Hematopoietic multipotent progenitor cell treated with erythropoietin and hydrocortisone succinate and interleukin-3 and kit ligand, for 6 days (in vitro differentiated cells): ENCODE measurements at places on chromosomes 1 and 21.

DNA sequence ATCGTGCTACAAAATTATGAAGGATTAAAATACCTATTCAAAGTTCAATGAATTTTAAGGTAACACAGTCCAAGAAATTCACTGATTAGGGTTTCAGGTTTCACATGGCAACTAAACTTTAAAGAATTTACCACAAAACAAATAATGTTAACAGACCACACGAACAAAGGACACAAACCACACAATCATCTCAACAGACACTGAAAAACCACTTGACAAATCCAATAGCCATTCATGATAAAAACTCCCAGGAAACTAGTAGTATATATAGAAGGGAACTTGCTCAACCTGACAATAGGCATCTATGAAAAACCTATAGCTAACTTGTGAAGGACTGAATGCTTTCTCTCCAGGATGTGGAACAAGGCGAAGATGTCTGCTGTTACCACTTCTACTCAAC, 21.1 kb upstream of the SH2D5 start:
- DNase-seq, result no peak

DNA sequence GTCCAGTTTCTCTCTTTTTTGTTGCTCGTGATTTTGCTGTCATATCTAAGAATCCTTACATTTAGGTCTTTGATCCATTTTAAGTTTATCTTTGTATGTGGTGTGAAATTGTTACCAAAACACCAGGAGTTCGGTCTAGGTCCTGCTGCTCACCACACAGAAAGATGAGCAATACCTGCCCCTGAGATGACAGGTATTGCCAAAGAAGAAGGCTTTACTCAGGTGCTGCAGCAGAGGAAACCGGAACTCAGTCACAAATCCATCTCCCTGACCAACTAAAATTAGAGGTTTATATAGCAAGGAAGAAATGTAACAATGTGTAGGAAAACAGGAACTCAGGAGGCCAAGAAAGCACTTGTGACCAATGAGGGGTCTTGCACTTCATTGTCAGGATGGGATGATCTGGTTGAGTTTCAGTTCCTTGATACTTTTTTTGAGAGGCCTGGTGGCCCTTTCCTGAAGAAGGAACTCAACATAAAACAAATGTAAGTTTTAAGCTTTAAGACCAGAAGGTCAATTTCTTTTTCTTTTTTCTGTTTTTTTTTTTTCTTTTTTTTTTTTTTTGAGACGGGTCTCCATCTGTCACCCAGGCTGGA, 16.5 kb upstream of the SETDB1 start:
- no peak for DNase-seq

DNA sequence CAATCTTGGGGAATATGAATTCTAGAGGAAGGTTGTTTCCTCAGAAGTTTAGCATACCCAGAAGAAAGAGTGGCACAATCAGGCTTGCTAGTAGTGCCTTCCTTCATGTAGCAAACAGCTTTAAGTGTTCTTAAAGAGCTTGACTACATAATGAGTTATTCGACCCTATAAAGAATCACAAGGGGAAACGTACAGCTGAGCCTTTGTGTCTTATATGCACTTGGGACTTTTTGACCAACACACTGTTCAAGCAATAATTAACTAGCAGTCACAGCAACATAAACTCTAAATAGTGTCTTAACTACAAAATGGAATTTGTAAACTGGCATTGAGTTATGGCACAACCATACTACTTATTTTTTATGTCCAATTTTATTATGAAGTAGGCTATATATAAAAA, 86.1 kb downstream of the TTLL7 start:
- DNase-seq, result no peak

GRCh38 chr1:94240822-94241221, 3.4 kb upstream of the ARHGAP29 start:
- peak; percentile 17 for DNase-seq

DNA sequence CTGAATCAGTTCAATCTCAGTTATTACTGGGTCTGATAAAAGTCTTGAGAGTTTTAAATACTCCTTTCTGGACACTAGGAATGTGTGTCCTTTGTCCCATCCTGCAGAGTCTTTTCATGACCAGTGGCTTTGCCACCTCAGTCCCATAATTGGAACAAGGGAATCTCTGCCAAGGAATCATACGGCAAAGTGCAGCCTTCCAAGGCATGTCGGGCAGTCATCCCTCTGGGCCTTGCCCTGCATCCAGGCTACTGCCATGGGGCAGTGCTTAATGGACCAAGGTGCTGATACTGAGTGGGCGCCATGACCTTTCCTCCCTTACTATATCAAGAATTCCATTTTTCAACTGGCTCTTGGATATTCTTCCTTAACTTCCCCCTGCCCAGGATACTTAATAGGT, 195.3 kb downstream of the ZC3H11B start:
- no peak for DNase-seq

DNA sequence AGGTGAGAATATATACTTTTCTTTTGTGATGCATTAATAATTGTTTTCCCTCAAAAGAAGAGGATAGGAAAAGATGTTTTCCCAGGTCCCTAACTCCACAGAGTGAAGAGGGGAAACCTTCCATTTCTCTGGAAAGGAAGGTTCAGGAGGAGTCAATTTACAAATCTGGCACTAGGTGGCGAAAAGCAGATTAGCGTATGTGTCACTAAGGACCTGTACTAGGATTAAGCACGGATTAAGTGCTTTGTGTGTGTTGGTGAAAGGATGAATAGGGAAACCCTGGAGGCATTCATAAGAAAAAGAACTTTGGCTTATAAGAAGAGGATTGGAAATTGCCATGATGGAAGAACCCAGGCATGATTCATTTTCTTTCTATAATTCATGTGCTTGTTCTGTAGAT, 410.1 kb upstream of the PLXNA2 start:
- peak; percentile 45 for DNase-seq

DNA sequence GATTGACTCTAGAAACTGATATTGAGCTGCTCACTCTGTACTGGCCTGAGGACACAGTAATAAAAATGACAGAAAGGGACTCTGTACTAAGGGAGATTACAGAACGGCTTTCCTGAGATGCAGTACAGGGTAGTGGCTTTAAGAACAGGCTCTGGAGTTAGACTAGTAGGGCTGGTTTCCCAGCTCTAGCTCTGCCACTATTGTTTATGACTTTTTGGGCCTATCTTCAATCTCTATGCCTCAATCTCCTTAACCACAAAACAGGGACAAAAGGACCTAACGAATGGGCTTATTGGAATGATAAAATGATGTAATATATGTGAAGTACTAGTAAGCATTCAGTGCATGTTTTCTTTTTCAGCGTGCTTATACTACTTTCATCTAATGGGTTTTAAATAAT, 1.4 kb downstream of the DEPDC1 start:
- DNase-seq, result peak; percentile 37

DNA sequence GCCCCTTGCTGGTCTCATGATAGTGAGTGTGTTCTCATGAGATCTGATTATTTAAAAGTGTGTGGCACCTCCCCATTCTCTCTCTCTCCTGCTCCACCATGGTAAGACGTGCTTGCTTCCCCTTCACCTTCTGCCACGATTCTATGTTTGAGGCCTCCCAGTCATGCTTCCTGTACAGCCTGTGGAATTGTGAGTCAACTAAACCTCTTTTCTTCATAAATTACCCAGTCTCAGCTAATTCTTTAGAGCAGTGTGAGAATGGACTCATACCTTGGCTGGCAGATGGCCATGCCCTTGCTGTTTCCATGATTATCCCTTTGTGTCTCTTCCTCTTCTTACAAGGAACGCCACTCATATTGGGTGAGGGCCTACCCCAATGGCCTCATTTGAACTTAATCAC, 40.3 kb downstream of the PSMG1 start:
- no peak for DNase-seq

- peak; percentile 63 for DNase-seq
These were observed at the start of gene KDM5B for GRCh38 chr1:202807926-202808757. TSS of gene KDM5B (minus strand) at chr1:202808421. CDS start at chr1:202808305, 116 bp downstream.

DNA sequence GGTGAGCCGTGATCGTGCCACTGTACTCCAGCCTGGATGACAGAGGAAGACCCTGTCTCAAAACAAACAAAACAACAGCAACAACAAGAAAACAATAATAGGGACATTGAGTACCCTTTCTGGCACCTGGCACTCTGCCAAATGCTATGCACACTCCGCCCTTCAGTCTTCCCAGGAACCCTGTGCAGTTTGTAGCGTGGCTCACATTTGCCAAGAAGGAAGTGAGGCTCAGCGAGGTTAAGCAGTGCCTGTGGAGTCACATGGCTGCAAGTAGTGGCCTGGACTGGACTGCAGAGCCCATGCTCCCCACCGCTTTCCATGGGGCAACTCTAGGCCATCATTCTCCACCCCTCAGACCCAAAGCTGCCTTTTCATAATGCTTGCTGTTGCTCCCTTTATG, 5.3 kb upstream of the EVA1B start:
- DNase-seq, result peak; percentile 69

DNA sequence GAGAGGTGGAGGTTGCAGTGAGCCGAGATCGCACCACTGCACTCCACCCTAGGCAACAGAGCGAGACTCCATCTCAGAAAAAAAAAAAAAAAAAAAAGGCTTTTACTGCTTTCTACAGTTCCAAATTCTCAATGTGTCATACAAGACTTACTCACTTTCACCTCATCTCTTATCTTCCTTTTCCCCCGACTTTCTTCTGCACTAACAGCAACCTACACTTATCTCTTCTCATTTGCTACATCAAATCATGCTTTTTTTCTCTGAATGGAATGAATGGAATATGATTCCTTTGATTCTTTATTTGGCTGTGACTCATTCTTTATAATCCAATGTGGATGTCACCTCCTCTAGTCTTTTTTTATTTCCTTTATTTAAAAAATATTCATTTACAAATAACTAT, 168.4 kb upstream of the DMRTA2 start:
- no peak for DNase-seq

DNA sequence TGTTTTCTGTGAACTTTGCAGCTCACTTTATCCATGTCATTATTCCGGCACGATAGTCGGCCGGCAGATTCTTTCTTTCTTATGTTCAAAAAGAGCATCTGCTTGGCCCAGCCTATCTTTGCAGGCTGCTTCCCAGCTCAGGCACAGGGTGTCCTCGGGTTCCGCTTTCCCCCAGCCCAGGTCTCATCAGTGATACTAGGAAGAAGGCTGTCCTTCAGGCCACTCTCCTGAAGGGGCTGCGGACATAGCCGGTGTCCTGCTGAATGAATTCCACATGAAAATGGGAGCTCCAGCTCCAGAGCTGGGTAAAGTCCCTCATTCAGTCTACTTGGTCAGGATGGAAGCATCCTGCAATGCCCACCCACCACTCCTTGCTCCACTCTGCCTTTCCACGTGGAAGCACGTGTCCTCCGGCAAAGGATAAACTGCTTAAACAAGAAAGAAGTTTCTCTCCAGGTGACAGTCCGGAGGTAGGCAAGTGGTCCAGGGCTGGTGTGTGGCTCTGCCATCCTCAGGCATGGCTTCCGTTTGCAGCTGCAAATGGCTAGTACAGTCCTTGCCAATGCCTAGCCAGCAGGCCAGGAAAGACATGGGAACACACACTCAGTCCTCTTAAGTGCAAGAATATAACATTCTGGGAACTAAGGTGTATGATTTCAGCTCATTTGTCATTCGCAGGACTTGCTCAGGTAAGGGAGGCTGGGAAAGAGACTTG, 161.0 kb downstream of the TRIM33 start:
- no peak for DNase-seq

DNA sequence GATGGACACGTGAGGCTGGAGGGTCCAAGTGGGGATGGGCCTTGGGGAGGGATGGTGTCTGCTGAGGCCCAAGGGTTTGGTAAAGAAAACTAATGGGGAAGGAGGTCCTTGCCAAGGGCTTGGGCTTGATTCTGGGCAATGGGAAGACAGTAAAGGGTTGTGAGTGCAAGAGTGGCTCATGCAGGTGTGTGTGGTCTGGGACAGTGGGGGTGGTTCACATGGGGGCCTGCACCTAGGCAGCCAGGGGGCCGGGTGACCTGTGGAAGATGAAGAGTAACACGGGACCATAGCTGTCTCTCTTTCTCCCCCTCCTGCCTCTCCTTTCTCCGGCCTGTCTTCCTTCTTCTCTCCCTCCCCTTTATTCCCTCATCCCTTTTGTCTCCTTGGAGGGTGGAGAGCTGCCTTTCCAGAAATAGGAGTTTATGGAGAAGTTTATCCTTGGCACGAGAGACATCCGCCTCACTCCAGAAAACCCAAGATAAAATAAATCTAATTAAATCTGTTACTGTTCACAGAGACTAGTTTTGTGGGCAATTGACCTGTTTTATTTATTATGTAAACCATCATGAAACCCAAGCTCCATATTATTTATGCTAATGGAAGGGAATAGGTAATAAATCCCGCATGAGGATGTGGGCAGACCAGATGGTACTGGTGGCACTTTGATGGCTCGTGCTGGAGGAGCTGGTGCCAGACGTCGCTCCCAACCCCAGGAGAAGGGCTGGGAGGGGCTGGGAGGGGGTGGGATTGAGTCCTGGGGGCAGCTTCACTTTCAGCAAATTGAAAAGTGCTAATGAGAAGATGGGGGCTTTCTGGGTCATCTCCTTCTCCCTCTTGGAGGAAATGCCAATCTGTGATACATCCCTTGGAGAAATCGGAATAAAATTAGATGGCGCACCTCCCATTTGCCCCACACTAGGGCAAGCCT, 272.9 kb upstream of the CSF3R start:
- no peak for DNase-seq

DNA sequence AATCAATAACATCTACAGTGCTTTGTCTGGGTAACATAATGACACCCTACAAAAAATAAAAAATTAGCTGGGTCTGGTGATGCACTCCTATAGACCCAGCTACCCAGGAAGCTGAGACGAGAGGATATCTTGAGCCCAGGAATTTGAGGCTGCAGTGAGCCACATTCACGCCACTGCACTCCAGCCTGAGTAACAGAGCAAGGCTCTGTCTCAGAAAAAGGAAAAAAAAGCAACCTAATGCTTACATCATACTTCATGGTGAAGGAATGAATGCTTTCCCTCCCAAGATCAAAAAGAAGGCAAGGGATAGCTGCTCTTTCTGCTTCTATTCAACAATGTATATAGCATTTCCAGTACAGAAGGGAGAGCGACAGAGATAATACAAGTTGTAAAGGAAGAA, 24.2 kb upstream of the CTTNBP2NL start:
- no peak for DNase-seq

GRCh38 chr1:89525169-89525855, 683 bp downstream of the LRRC8B start:
- DNase-seq, result peak; percentile 73

GRCh38 chr1:61083807-61084440, 1.6 kb downstream of the NFIA start:
- no peak for DNase-seq

DNA sequence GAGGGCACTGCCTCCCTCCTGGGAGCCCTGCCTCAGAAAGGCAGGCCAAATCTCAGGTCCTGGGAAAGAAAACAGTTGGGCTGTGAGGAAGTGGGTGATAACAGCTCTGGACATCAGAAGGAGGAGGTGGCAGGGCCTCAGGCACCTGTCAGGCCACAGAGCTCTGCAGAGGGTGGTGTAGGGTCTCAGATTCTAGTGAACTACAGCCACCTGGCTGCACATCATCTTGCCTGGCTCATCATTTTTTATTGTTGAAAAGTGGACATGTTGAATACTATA, 15.3 kb upstream of the ZNF678 start:
- DNase-seq, result no peak

GRCh38 chr21:40622531-40622930, 224.4 kb downstream of the DSCAM start:
- no peak for DNase-seq

GRCh38 chr1:42844592-42845140, 1.7 kb upstream of the ZNF691 start:
- peak; percentile 27 for DNase-seq
